Fibroblast of upper back skin (primary cell): ENCODE measurements at places on chromosomes 5 and 9.

GRCh38 chr5:118405650-118406061 lies 582.7 kb downstream of the DTWD2 start:
- peak; percentile 36 for DNase-seq

- DNase-seq: no peak
Measured at GRCh38 chr5:143673676-143674468, 138.1 kb upstream of the HMHB1 start.

GRCh38 chr9:2132484-2133082 lies 117.4 kb downstream of the SMARCA2 start:
- peak; percentile 54 for DNase-seq

DNA sequence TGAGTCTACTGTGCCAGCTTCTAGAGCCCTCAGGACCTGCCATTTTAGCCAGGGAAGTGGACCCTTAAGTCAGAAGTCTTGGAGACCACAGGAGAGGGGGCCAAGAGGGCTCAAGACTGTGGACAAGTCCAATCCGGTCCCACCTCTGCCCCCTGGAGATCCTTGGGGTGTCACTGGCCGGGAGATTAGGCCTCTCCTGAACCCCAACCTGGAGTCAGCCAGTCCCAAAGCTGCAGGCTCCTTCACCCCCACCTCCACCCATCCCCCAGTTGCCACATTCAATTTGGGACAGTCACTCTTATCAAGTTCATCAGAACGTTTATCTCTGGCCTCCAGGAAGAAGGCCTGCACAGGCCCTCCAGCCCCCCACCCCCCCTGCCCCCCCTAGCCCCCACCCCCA lies 290 bp downstream of the SLC23A1 start:
- no peak for DNase-seq

DNA sequence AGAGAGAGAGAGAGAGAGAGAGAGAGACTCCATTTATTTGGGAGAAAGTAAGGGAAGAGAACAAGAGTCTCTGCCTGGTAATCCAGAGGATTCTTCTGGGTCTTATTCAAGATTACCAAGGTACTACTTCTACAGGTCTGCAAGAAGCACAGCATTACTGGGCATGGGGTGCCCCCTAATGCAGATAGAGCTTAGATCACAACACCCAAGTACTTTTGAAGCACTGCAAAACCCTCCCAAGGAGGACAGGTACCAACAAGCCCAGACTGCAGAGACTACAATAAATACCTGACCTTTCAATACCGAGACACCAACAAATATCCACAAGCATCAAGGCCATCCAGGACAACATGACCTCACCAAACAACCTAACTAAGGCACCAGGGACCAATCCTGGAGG lies 94.7 kb upstream of the PHF24 start:
- no peak for DNase-seq

DNA sequence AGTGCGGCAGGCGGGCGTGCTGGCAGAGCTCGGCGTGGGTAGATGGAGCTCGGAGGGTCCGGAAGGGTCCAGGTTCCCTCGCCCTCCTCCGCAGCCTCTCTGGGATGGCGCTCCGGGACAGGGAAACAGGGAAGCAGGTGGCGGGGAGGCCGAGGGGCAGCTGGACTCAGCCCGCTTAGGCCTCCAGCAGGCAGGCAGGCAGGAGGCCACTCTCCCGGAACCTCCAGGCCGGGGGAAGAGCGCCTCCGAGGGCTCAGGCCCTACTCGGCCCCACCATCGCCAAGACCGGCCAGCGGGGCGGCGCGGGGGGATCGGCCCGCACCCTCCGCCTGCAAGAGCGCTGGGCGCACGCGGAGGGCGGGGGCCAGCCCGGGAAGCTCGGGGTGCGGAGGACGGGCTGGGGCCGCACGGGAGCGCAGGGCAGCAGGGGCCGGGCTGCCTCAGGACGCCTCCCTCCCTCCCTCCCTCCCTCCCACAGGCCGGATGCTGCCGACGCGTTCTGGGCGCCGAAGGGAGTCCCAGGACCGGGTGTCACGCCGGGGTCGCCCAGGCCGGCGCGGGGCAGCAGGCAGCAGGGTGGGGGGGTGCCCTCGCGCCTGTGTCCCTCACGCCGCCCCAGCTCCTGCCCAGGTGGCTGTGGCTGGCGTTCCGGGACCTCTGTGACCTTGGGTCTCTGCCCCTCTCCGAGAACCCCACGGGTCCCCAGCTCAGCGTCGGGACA lies 977 bp downstream of the MGAT4B start:
- DNase-seq: peak; percentile 22

- peak; percentile 17 for DNase-seq
Measured at GRCh38 chr5:53381-54174, 38.4 kb upstream of the PLEKHG4B start.

DNA sequence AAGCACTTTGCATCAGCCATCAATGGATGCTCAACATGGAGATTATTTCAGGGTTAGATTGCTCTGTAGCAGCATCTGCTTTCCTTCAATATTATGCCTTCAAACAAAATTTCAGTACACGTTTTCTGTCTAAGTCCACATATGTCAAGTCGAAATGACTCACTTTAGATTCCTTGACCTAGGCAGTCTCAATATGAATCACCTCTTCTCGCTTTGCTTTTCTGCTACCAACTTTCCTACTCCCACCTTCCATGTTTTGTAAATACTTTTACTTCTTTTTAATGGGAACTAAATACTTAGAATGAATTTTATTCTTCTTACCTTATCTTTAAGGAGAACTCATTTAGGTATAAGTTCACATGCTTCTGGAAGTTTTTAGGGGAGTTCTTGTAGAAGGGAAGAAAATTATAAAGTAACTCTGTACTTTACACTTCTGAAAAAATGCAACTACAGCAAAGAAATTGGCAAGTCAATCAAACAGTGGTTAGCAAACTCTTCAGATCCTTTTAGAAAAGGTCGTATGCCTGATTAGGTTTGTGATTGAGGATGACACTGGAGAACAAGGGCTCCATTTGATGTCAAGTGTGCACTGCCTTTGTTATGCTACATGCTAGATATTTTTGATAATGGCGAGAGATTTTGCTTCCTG lies 478.5 kb upstream of the SMARCA2 start:
- DNase-seq: no peak

DNA sequence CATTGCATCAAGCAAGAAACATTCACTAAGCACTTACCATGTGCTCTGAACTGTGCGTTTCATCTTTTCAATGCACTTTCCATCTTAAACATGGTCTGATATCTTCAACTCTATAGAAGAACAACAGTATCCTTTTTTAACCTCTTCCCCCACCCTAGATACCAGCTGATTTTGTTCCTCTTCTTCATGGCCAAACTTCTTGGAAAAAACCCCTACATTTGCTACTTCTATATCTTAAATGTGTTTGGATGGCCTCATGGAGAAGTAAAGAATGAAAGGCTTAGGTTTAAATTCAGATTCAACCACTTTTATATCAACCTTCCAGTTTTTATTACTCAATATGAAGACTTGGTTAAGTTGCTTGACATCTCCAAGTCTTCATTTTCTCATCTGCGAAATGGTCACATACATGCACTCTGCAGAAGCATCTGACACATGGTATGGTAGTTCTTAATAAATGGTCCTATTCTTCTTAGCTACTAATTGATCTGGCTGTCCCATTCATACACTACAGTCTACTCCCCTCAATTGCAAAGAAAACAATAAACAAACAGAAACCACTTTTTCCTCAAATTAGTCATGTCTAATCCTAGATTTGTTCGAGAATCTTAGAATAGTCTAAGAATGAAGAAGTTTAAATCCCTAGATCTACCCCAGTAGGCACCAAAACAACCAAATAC lies 59.4 kb downstream of the FYB1 start:
- DNase-seq: no peak

- DNase-seq: no peak
Measured at GRCh38 chr9:15300218-15300617, 6.8 kb downstream of the TTC39B start.

DNA sequence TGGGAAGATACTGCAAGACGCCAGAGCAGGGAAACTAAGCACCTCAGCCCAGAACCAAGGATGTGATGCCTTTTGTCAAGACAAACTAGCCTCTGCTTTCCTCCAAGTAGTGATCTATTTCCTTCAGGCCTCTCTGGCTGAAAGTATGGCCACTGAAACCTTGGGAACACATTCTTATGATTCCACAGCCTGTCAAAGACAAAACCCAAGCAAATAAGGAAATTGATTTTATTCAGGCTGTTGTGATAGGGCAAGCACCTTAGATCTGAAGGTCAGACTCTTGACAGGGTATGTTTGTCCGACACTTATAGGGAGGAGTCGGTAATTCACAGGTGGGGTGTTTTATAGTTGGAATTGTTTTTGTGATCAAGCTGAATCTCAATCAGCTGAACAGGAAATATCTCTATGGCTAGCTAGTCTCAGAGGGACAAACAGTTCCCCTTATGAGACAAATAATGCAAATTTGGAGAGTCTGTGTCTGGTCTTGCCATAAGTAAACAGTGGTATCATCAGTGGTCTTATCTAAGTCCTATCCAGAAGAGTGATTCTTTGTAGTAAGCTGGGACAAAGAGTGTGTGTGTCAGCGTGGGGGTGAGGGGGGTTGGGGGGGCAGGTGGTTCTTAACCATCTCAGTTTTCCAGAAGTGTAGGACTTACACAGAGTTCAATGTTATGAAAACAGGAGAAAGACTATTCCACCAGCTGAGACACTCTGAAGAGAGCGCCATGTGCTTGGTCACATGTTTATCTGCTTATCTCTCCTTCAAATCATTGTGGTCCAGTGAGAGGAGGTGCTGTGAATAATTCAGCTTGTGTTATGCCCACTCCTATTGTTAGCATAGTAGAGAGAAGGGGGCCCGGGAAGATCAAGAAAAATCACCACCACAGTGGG lies 6.7 kb upstream of the ZCCHC10 start:
- no peak for DNase-seq

DNA sequence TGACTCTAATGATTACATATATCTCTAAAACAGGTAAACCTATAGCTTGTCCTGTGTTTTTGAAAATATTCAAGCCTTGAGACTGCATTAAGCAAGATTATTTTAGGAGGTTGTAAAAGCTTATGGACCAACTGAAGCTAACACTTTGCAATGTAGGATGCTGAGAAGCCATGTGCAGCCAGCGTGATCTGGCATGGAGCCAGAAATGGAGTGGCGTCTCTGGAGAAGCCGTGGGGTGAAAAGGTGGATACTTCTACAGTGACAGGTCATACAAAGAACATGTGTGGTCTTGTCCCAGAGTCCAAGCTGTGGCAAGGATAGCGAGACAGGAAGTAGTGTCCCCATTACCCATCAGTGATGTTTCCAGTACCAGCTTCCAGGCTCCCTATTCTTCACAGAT lies 100.8 kb upstream of the CD180 start:
- no peak for DNase-seq

GRCh38 chr5:119828541-119828940 lies 199.2 kb downstream of the FAM170A start:
- no peak for DNase-seq

DNA sequence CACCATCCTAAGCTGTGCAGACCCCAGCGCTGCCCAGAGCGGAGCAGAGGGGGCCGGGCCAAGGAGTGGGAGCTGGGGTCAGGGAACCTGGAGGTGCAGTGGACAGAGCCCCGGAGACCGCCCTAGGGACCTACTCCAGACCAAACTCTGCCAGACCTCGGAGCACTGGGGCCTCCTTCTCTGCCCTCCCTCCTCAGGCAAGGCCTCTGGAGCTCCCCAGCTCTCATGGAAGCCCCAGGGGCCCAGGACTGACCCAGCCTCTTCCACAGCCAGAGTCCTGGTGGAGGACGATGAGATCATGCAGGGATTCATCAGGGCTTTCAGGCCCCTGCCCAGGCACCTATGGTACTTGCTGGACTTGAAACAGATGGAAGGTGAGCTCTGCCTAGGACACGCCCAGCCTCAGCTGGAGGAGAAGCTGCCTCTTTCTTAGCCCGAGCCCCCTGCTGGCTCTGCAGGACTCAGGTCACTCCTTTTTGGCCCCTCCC lies 3.6 kb downstream of the PAEP start:
- no peak for DNase-seq

GRCh38 chr5:168216989-168217388 lies 74.5 kb upstream of the WWC1 start:
- DNase-seq: no peak

GRCh38 chr5:135236228-135236907 lies 162.7 kb downstream of the MACROH2A1 start:
- DNase-seq: no peak
